Stimulated activated CD4-positive, alpha-beta T cell treated with anti-CD3 and anti-CD28 coated beads, Interleukin-15, amount 100 ng/mL, for 1 hour (primary cell): ENCODE measurements at places on chromosomes 11 and 22.

GRCh38 chr11:72989727-72990126 is 152.4 kb downstream of the FCHSD2 start:
- no peak for DNase-seq

DNA sequence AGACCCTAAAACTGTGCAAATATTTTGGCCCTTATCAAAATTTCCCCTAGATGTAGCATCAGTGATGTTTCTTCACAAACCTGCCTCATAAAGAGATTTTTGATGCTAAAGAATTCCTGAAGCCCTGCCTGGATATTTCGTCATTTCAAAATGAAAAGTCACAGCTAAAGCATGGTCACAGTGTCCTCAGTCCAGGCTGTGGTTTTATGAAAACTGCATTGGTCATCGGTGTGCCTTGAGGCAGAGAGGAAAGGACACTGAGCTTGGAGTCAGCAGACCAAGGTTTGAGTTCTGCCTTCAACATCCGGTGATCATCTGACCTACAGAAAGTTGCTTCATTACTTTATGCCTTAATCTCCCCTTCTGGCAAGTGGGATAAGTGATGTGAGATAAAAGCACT is 34.8 kb upstream of the ALKBH3 start:
- DNase-seq, result no peak

- no peak for DNase-seq
Measured at GRCh38 chr11:93407777-93408401, 77.3 kb downstream of the DEUP1 start.

DNA sequence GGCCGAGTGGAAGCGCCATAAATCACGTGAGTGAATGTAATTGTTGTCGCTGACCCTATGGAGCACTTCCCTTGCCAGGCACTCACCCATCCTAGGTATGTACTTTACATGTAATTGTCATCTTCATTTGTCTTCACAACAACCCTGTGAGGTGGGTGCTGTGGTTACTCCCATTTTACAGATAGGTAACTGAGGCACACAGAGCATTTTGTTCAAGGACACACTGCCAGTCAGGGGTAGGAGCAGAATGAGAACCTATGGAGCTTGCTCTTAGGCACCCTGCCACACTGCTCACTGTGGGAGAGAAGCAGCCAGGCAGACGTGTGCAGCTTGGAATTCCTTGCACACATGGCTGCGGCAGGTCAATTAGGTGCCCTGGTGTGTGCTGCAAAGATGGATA is 785 bp upstream of the EFCAB6 start:
- DNase-seq, result no peak

DNA sequence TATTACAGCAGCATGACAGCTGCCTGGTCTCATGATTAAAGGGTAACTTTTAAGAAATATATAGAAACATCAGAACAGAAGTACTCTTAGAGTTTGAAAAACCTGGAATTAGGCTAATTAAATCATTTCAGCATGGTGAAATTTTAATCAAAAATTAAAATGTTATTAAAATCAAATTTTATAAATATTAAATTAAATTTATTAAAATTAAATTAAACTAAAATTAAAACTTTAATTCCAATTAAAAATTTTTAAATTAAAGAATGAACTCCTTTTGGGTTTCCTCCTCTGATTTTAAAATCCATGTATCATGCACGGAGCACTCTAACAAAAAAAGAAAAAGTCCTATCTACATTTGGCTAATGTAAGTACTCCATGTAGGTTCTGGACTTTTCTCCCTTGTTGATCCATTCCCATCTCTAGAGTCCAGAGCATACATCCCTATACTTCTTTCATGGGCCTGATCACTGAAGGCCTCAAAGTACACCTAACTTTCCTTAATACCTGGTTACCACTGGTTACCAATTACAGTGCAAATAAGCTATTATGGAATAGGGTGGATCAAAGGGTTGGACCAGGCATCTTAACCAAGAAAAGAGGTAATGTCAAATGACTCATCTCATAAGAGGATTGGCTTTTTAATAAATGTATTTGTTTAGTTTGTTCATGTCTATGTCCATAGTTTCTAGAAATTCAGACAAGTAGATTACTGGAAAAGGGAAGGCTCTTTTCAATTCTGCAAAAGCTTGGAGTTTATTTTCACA is 48.4 kb upstream of the MUC15 start:
- no peak for DNase-seq

DNA sequence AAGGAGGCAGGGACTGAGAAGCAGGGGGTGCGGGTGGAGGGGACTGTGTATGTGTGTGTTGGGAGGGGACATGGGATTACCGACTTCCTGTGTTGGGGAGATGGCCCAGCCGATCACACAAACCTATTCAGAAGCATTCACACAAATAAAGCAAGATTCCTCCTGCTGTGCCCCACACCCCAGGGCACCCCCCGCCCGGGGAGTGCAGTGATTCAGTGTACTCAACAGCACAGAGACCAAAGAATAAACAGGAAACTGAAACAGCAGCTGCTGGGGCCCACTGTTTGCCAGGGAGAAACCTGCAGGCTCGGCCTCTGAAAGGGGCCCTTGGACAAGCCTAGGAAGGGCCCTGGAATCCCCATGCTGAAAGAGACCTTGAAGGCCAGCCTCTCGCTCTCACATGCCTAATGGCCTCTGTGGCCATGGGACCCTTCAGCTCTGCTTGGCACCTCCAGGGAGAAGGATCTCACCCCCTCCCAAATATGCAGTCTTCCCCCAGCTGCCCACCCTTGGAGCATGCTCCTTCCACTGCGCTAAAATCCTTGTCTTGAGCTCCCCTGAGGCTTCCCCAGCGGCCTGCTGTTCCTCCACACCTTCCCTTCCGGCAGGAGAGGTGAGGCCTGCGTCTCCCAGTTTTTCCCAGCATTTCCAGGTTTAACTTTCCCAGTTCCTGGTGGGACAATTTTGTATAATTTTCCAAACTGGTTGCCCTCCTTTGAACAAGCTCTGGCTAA is 72.9 kb downstream of the CSNK2A3 start:
- no peak for DNase-seq

- no peak for DNase-seq
Measured at GRCh38 chr11:47478651-47479329, 29.9 kb upstream of the RAPSN start.

GRCh38 chr22:27240298-27241075 is 561.1 kb downstream of the MN1 start:
- DNase-seq, result no peak
